Esophagus squamous epithelium (tissue), 5 donors: ENCODE measurements at places on chromosomes 3 and 15.

GRCh38 chr3:69009559-69010410, 3.7 kb downstream of the EOGT start:
- no peak for DNase-seq

- DNase-seq = no peak
Measured at GRCh38 chr3:190581041-190581541, 67.2 kb downstream of the IL1RAP start.

- no peak for DNase-seq
Measured at GRCh38 chr3:171455603-171456550, 4.3 kb downstream of the TNIK start.

GRCh38 chr3:148604270-148605085, 93.2 kb upstream of the AGTR1 start:
- no peak for DNase-seq

- no peak for DNase-seq
Measured at GRCh38 chr3:5709714-5710113, 522.2 kb downstream of the EDEM1 start.

DNA sequence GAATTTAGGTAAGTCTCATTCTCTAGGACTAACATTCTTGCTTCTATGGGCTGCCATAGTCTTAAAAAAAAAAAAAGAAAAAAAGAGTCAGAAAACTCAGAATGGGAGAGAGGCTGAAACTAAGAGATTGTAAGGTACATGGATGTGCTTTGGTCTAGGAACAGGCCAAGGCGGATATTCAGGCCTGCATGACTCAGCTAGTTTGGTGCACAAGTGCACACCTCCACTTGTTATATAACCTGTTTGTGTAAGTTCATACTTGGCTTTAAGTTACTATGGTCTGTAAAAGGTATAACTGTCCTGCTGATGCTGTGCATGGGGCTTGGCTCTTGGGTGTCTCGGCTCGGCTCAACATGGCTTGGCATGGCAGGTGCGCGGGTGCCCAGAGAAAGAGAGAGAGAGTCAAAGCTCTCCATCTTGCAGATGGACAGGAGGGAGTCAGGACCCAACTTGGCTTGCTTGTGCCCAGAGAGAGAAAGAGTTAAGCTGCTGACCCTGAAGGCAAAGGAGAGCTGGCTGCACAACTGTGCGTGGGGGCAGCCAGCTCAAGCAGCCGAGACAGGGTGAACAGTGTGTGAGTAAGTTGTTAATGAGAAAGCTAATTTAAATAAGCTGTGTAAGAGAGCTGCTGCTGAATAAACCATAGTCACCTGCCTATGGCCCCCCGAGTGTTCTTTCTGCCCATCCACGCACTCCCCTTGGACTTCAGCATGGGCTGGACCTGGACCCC, 31.4 kb upstream of the CHRNB4 start:
- DNase-seq = no peak
